Neural crest cell (in vitro differentiated cells): ENCODE measurements at places on chromosomes 2 and 18. TPM values are rescaled to one million over a fixed set of nuclear protein-coding genes. Genes with fewer than 3 reads are reported as not detected.

DNA sequence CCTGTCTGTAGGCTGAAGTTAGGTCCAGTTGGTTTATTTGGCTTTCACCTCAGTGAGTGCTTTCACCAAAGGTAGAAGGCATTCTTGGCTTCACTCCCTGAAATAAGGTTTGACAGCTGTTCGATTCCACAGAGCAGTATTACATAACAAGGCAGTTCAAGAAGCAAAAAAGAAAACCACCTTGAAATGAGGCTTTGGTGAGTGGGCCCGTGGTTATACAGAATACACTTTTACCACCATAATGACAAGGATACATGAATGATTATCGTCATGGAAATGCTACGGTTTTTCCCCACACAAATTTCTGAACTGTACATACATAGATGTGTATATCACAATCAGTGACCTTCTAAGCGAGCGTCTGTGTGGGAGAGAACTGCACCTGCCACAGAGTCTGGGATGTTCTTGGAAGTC lies 80.0 kb upstream of the CHRNA1 start:
- no peak for DNase-seq

DNA sequence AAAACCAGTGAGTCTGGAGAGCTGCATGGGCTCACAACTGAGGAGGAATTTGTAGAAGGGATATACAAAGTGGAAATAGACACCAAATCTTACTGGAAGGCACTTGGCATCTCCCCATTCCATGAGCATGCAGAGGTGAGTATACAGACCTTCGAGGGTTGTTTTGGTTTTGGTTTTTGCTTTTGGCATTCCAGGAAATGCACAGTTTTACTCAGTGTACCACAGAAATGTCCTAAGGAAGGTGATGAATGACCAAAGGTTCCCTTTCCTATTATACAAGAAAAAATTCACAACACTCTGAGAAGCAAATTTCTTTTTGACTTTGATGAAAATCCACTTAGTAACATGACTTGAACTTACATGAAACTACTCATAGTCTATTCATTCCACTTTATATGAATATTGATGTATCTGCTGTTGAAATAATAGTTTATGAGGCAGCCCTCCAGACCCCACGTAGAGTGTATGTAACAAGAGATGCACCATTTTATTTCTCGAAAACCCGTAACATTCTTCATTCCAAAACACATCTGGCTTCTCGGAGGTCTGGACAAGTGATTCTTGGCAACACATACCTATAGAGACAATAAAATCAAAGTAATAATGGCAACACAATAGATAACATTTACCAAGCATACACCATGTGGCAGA lies 3.6 kb downstream of the TTR start:
- DNase-seq = no peak

GRCh38 chr2:42345986-42346385 lies 15.0 kb downstream of the COX7A2L start:
- DNase-seq = no peak

GRCh38 chr2:37588316-37588777 lies 83.1 kb downstream of the CDC42EP3 start:
- no peak for DNase-seq

DNA sequence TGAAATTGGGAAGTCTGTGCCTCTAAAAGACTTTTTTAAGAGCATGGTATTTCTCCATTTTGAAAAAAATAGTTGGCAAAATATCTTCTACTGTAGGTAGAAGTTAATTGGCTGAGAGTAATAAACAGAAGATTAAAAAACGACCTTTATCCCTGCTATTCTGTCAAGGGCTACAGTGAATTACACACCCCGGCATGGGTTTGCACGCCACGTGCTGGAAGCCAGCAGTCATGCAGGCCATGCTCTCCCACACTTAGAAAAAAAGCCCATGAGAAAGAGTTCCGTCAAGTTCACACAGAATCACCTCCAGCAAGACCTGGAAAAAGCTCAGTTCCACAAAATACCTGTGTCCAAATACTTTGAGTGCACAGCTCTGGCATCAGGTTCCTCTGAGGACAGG lies 26.8 kb downstream of the FAM110C start:
- no peak for DNase-seq

Gene POMC
- total RNA-seq = 0.39 and 0.54 TPM in 2 replicates

Gene IGFBP5
- total RNA-seq = 140 TPM in 2 replicates

Gene ZNF519
- total RNA-seq = 39.0 and 40.5 TPM in 2 replicates

- no peak for DNase-seq
Observed at GRCh38 chr2:203688798-203689197, 17.6 kb upstream of the CD28 start.

- DNase-seq = no peak
Observed at GRCh38 chr2:240310201-240310600, 125.3 kb upstream of the GPC1 start.
